ENCODE measurements at places on chromosomes 12 and 14.

DNA sequence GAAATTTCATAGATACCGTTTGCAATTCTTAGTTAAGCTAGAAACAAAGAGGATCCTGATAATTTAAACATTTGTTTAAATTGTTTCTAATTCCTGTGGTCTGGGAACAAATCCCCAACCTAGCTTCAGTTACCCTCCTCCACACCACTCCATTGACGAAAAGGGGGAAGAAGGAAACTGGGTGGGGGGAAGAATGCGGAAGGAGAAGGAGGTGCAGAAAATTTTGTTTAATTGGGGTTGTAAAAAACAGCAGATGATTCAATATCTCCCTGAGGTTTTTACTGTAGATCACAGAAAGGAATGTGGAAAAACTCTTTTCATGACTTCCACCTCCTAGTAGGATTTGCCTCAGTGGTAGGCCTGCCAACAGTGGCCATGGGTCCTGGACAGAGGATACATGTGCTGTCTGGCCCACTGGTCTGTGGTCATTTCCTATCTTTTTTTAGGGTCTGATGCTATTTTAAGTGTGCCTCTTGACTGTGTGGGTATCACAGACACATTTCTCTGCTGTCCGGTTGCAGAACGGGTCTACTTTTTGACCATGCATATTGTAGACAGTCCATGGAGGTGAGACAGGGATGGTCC is 122.9 kb upstream of the PCED1B start:
- DNase-seq = no peak

- no peak for DNase-seq
Measured at GRCh38 chr14:69152902-69153151, at the start of gene DCAF5. Gene DCAF5, minus strand, starts transcription at chr14:69153119. Its CDS starts 141 bp downstream, at chr14:69152978.

DNA sequence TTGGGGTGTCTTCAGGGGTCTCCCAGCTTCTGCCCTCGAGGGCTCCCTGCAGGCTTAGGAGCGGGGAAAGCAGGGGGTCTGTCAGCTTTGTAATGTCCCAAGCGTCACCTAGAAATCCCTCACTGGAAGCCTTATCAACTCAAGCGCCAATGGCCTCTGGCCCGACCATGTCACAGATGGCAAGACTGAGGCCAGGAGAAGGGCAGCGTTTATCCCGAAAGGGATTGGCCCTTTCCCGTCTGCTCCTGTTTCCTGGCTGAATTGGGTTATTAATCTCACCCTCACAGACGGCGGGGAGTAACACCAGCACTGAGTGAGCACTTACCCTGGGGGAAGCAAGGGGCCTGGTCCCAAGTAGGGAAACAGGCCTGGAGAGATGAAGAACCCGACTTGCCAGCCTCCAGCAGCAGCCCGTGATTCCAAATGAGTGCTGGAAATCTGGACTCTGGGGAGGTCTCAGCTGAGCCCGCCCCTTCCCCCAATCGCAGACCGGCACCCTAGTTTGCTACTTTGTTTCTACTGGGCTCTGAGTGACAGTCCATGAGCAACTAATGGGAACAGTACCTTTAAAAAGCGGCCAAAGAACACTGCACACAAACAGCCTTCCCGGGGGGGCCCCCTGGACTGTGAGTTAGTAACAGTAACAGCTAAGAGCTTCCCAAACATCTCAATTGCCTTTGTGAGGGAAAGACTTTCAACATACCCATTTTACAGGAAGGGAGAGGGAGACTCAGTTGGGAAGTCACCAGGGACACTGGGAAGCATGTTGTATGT is 2.1 kb upstream of the NCOR2 start:
- no peak for DNase-seq

DNA sequence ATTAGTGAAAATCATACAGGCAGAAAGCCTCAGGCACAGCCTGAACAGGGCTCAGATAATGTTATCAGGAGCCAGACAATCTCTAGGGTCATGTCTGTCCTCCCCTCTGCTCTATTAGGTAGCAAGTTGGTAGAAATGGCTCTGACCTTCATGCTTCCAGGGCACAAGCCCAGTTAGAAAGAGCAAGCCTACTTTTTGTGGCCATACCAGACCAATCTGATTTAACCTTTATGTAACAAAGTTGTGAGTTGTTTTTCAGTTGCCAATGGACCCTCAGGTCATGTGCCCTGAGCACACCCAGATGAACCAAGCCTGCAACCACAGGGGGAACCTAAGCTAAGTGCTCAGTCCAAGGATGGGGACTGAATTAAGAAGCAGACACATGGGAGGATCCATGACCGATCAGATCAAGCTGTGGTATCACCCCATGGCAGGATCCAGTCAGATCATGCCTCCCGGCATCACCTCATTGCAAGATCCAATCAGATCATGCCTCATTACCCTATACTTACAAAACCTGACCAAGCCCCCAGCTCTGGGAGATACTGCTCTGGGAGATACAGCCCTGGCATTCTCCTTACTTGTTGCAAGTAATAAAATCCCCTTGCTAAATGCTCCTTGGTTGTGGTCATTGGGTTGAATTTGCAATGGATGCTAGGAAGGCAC is 18.8 kb upstream of the HIGD1C start:
- DNase-seq = peak; percentile 30

DNA sequence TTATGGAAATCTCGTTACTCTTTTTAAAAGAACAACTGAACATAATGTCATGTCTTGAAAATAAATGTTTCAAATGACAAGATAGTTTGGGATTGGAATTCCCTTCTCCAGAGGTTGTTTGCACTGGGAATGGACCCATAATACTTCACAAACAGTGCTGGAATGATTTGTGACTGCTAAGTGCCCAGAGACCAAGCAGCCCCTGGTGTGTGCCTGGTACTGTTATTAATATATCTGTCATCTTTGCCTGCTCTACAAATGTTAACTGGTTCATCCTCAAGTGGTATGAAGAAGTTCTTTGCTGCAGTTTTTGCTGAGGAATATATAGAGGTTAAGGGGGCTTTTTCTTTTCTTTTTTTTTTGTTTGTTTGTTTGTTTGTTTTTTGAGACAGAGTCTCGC is 64.9 kb upstream of the DACT1 start:
- DNase-seq = no peak

DNA sequence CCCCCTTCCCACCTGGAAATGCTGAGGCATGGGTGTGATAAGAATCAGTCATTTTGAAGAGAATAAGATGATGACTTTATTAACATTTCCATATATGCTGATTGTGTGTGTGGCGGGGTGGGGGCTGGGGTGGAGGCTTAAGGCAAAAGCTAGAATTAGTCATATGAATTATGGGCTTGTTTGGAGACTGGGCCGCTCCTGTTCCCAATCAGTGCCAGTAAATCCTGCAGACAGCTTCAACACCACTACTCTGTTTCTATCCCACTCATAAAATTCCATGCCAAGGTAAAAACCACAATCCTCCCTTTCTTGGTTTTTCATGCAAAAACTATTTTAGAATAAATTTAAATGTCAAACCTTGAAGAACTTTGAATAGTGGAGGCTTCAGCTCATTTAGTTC is 29.9 kb upstream of the SLC38A2 start:
- DNase-seq = no peak

DNA sequence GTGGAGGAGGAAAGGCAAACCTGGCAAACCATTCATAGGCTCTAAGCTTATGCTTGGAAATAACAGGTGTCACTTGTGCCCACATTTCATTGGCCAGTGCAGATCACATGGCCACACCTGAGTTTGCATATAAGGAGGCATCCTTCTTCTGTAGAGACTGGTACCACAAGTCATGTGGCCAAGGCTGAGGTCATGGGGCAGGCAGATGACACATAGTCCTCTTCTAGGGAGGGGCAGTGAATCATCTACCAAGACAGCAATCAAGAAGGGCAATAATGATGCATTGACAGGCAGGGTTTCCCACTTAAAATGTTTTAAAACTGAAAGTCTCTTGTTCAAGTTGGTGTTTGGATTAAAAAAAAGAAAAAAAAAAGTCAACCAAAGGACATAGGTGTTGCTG is 77.3 kb downstream of the DAAM1 start:
- no peak for DNase-seq

DNA sequence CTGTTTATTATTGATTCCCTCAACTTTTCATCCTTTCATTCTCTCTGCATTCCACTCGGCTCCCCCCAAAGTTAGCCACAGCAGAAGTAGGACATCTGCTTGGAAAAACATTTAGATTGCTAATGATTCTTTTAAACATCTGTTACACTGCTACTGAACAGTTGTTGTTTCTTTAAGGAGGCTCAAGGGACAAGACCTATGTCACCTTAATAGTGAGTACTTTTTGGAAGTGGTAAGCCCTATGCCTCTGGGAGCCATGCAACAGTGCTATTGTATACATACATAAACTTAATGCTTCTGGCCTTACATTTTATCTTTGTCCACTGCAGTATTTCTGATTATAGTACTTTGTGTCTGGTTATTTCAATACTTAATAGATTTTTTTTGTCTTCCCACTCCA is 628.2 kb upstream of the FOXG1 start:
- no peak for DNase-seq

GRCh38 chr14:73221945-73222344 is 15.4 kb upstream of the PAPLN start:
- no peak for DNase-seq

DNA sequence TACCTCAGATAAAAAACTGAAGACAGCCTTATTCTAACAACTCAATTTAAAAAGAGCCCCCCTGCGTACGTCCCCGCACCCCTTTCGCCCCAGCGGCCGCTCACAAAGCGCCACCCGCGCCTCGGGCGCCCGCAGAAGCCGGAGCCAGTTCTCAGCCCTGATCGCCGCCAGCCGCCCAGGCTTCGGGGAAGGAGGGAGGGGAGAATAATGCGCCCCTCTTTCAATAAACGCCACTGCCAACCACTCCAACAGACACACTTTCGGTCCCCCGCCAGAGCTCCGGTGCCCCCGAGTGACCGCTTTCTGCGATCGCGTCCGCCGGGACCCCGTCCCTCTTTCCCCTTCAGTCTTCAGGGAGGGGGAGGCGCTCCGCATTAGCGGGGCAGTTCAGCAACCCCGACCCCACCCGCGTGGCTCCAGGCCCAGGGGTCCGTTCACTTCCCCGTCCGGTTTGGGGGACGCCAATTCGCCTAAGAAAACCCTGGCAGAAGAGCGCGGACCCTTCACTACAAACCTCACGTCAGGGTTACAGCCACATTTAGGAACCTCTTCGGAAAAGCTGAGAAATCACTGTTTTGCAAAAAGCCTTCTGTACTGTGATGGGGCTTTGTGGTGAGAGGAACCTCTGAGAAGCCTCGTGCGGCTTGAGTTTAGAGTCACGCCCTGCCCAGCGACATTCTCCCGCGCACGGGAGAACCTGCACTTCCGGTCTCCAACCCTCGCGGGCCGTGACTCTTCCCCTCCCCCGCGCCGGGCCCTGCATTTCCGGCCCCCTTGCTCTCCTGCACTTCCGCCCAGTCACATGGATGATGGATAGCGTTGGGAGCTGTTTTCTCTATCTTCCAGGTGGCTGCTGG is 18.7 kb downstream of the FOXG1 start:
- no peak for DNase-seq

DNA sequence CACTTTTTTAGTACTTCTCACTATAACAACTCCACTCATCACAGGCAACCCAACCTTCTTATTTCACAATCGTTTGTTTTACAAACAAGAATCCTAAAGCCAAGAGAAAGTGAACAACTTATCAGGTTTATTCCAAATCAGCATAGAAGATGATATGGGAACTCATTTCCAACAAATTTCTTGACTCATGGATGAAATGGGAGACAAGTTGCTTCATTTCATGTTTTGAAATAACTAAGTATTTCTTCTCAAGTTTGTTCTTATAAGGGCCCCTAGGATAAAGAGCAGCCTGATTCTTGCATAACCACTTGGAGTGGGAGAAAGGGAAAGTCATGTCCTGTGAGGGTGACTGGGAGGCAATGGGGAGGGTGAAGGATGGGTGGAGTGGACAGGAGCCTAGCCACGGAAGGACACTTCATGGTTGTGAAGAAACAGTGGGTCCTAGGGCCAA is 168.3 kb downstream of the DUSP6 start:
- no peak for DNase-seq
